ENCODE measurements at places on chromosomes 13 and 19. TPM values are rescaled to one million over a fixed set of nuclear protein-coding genes. Genes with fewer than 3 reads are reported as not detected.

The FTL gene
- total RNA-seq: 1,459 TPM

The CD320 gene
- 33.9 TPM for total RNA-seq

The PDE4A gene
- 8.4 TPM for total RNA-seq

The KLK5 gene
- not detected for total RNA-seq

The FXYD1 gene
- 514 TPM for total RNA-seq

The ZNF616 gene
- 6.4 TPM for total RNA-seq

The PRX gene
- 7.1 TPM for total RNA-seq

The FFAR3 gene
- total RNA-seq: 0.31 TPM

The PPP1R15A gene
- total RNA-seq: 70.3 TPM

The C19orf38 gene
- total RNA-seq: 1.4 TPM

The FLT3 gene
- total RNA-seq: 0.11 TPM

The ZBTB32 gene
- not detected for total RNA-seq

The NXNL1 gene
- 0.29 TPM for total RNA-seq

The CCDC169 gene
- total RNA-seq: 0.15 TPM

The SULT2A1 gene
- not detected for total RNA-seq

The SIGLEC8 gene
- not detected for total RNA-seq

The WDR87 gene
- not detected for total RNA-seq

The ZFP14 gene
- 4.8 TPM for total RNA-seq

The ATP4A gene
- not detected for total RNA-seq

The ATP7B gene
- total RNA-seq: 5.7 TPM

The LCP1 gene
- 15.9 TPM for total RNA-seq

The PSG5 gene
- total RNA-seq: not detected

The KRTDAP gene
- total RNA-seq: not detected

The IL12RB1 gene
- total RNA-seq: 1.1 TPM

The ZNF468 gene
- 10.7 TPM for total RNA-seq

The PSG2 gene
- total RNA-seq: not detected

The KLK12 gene
- total RNA-seq: not detected

The CEACAM5 gene
- total RNA-seq: not detected

The ZNF813 gene
- total RNA-seq: 1.8 TPM

The ZNF525 gene
- total RNA-seq: 7.4 TPM

The SHISA7 gene
- not detected for total RNA-seq

The MVB12A gene
- total RNA-seq: 20.6 TPM

The NKPD1 gene
- total RNA-seq: 0.06 TPM

The ZNF506 gene
- 17.4 TPM for total RNA-seq

The SDHAF1 gene
- 12.9 TPM for total RNA-seq

The SRRM5 gene
- 0.29 TPM for total RNA-seq

The ZNF765 gene
- total RNA-seq: 4.3 TPM

The GRAMD1A gene
- total RNA-seq: 33.1 TPM

The ZNF223 gene
- 5.9 TPM for total RNA-seq

The KCNK6 gene
- 2.7 TPM for total RNA-seq

The MTUS2 gene
- total RNA-seq: 94.2 TPM

The F7 gene
- total RNA-seq: 0.64 TPM

The GPR183 gene
- 9.9 TPM for total RNA-seq

The SPACA4 gene
- not detected for total RNA-seq

The URAD gene
- total RNA-seq: not detected

The TSEN34 gene
- total RNA-seq: 17.6 TPM

The TBXA2R gene
- 2.2 TPM for total RNA-seq

The ZNF737 gene
- total RNA-seq: 6.4 TPM

The FCHO1 gene
- 1.3 TPM for total RNA-seq

The C3 gene
- 136 TPM for total RNA-seq

The CYP4F2 gene
- total RNA-seq: not detected

The KIR2DL4 gene
- not detected for total RNA-seq

The CALR3 gene
- not detected for total RNA-seq

The DAND5 gene
- total RNA-seq: 9.2 TPM

The PINLYP gene
- total RNA-seq: 5.5 TPM
